ENCODE measurements at places on chromosomes 3 and 15. TPM values are rescaled to one million over a fixed set of nuclear protein-coding genes. Genes with fewer than 3 reads are reported as not detected.

DNA sequence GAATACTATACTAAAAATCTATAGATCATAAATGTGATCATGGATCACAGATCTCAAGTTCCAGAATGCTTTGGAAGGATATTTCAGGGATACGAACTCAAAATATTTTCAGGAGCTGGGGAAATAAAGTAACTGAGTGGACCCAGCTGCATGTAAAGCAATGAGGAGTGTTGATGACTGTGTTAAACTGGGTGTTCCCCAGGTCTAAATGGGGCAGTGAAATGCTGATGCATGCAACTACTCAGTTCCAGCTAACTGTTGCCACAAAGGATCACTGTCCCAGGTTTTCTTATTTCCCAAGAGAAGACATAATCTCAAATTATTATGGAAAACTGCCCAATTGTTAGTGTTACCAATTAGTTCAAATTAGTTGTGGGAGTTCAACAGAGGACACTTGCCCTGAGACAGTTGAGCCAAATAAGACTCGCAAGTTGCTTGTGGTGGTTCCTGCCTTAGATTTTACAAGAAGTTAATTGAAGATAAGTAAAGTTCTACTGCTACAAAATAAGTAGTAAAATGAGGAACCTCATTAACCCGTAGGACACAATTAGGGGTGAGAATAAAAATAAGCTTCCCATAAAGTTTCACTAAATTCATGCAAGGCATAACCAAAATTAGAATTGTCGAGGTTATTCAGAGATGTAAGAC is 66.3 kb upstream of the IL12A start:
- DNase-seq: no peak

Gene SERPINI2
- polyA plus RNA-seq: 0.95 TPM

DNA sequence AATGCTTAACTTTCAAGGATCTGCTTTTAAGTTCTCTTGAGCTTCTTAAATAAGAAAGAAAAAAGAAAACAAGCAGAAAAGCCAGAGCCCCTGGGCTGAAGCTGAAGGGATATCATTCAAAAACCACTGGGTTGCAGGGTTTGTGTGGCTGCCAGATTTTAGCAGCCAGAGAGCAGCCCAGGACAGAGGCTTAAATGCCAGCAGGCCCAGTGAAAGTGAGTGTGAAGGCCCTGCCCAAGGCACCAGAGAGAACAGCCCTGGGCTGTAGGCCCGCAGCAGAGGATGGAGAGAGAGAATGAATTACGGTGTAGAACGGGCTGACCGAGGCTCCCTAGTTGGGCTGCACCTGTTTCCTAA is 106.3 kb upstream of the BOC start:
- DNase-seq: no peak

- no peak for DNase-seq
Observed at GRCh38 chr3:175453361-175453760, 594.2 kb downstream of the NAALADL2 start.

Gene KLHL40
- not detected for polyA plus RNA-seq

GRCh38 chr3:71710906-71711494 is 14.2 kb downstream of the EIF4E3 start:
- DNase-seq: no peak

DNA sequence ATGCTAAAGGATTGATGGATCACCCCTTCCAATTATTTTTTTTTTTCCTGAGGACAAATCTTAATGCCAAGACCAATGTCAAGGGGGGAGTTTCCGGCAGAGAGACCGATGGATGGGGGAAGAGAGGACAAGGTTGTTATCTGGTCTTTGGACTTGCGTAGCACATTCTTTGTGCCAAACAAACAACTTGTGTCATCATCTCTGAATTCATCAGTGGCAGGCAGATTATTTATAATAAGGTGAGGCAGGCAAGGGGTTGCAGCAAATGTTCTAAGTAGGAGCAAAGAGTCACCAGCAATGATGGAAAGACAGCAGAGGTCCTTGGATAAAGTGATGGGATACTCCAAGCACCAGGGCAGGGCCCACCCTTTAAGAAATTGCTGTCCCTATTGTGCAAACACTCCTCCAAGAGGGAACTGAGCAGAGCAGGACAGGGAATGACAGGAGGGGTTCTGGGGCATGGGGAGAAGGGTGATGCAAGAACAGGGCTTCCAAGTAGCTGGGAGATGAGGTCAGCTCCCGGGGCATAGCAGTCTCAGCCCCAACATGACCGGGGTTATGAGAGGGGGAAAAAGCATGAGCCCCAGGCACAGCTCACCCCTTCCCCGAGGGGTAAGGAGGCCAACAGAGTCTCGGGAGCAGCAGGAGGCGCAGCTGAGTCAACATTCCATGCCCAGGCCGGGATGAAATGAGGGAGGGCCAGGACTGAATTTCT is 57.4 kb downstream of the ANXA2 start:
- DNase-seq: no peak

- DNase-seq: no peak
Observed at GRCh38 chr15:90531147-90531546, 1.4 kb downstream of the CRTC3 start.

DNA sequence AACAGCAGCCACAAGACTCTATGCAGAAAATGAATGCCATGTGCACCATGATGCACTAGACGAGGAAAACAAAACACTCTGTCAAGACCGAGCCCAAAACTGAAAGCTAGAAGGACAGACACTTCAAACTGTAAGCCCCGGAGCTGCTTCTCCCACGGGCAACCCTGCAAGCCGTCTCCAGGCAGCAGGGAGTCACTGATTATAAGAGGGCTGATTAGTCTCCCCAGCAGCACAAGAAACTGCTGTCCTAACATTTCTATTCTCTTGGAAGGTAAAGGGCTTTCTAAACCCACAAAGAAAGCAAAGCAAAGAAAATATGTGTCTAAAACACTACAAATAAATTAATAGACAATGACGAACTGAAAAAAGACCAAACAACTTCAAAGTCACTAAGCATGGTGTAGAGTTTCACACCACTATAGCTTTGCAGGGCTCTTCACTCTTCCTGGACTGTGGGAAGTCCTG is 15.5 kb downstream of the TBC1D2B start:
- no peak for DNase-seq

DNA sequence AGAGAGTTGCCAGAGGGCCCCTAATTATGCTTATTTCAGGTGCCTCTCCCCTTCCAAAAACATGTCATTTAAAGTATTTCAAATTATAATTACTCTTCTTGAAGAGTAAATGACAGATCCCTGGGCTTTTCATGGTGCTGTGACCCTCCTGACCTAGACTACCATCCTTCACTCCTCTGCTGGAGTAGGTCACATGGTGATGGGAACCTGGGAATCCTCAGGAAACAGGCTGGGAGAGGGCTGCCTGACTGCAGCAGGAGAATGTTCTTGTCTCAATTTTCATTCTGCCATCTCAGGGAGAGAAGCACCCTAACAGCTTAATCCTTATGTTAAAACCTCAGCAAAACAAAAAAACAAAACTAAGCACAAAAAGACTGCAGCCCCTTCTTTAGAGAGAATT is 24.6 kb downstream of the PGBD4 start:
- DNase-seq: no peak

Gene AP3B2
- polyA plus RNA-seq: 3.1 TPM

DNA sequence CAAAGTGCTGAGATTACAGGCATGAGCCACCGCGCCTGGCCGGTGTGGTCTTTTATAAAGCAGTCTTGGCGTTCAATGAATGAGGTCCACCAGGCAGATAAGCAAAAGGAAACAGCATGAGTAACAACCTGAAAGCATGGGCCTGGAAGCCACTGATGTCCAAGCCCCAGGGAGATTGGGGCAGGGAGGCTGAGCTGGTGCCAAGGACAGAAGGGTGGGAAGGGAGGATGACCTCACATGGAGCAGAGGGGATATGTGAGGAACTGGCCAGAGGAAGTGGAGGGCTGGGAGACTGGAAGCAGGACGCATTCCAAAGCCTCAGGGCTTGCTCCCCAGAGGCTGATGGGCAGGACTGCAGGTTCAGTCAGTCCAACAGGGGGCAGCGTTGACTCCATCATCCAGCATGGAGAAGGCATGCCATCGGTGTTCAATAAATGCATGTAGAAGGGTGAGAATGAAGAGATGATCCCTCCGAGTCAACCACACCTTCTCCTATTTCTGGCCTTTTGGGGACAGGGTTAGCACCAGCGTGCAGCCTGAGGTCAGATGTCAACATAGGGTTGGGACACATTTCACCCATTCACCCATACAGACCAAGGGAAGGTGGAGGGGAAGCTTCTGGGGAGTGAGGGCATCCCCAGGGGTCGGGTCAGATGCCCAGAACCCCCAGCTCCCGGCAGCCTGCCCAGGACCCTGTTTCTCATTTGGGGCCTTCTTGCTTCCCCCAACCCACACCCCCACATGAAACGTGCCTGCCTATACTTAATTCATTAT is 14.8 kb downstream of the MYL3 start:
- DNase-seq: no peak

Gene ALDH1A3
- 5.9 TPM for polyA plus RNA-seq

DNA sequence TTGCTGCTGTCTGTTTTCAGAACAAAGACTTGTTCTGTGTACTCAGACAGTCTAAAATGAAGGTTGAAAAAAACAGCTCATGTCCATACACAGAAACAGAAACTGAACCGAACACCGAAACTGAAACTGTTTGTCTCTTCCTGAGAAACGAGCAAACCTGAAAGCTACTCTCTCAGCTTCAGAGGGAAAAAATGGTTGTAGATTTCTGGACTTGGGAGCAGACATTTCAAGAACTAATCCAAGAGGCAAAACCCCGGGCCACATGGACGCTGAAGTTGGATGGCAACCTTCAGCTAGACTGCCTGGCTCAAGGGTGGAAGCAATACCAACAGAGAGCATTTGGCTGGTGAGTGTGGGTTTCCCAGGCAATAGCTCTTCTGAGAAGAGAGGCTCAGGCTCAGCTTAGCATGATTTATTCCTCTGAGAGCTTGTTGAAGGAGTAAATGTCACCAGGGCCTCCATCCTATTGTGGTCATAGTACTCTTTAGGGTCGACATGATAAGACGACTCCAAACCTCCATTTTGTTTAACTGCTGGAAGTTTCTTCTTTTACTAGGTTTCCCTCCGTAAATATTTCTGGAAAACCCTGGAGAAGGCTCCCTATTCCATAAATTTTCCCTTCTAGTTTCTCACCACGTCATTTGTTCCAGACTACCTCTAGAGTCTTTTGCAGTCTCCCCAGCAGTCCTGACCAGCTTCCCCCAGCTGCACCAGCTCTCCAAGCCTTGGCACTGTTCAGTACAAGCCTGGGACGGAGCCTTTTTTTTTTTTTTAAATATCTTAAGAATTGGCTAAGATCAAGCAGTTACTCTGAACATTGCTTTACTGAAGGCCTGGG is at the start of gene RTP4:
RTP4 (plus strand) TSS at position 135 of the 838 bp plus-strand sequence; CDS start at position 192, 57 bp downstream.
- DNase-seq: no peak

DNA sequence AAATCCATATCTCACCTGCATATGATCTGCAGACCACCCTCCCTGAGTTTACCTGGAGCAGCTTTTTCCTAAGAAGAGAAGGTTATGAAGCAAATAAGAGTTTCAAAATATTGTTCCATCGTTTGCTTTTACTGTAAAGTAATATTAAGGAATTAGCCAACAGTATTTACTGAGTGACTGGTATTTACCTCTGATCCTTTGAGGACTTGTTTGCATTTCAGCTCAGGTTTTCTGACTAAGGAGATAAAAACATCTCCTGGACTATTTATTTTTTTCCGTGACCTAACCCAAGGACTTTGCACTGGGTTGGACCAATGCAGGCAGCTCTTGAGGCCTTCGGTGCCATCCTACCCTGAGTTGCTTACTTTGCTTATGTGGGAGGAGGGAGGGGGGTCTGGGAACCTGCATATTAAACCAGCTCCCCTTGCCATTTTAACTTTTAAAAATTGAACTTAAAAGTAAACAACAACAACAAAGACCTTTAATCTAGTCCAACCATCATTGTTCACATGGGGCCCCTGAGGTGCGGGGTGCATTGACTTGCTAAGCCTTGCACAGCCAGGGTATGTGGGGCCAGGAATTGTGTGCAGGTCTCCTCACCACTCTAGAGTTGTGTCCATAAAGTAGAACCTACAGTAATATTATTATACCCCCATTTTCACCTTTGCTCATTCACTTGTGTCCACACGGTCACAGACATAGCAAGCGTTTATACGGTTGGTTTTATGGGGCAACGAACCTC is 39.3 kb downstream of the TRAK1 start:
- no peak for DNase-seq

DNA sequence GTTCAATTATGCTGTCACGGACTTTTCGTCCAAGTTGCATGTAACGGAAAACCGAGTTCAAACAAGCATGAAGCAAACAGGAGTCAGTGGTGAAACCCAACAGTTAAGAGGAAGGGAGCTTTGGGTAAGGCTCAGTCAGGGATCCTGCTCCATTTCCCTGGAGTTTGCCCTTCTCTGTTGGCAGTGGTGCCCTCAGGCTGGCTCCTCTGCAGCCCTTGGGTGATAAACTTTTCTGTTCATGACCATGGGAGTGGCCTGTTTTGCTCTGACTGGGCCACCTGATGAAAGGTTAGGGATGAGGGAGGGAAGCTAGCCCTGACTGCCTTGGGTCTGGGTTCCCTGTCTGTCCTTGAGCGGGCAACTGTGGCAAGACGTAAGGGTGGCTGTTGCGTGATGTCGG is 16.1 kb downstream of the CHAC1 start:
- DNase-seq: no peak

Gene BMF
- polyA plus RNA-seq: 41.3 TPM

DNA sequence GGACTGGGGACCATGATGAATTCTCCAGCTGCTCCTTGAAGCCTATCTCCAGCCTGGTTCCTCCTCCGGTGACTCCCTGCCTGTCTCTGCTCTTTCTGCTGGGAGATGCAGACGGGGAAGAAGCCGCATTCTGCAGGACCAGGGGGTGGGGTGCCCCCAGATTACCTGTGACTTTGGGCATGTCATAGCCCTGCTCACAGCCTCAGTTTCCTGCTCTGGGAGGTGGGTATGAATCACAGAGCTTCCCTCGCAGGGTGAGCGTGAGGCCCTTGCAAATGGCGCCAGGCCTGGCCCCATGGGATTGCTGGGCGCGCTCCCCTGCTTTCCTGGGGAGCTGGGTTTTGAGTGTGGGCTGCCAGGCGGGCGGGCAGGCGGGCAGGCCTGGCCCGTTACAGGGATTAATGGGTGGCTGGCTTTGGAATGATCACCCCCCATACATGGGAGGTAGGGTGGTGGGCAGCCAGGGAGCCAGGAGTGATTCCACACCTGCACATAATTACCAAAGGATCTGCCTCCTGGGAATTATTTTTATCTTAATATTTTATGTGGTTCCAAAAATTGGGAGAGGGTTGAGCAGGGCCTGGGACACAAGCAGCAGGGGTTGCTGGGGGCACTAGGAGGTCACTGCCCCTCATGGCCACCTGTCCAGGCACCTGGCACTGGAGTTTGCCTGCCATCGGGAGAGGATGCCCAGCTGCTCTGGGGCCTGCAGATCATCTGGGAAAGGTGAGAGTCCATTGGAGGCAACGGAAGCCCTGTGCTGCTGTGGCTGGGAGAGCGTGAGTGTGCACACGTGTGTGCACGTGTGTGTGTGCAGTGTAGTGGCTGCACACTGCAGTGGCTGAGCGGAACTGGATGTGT is 106.8 kb downstream of the WNT7A start:
- DNase-seq: no peak

All from renal cortex interstitium (tissue), 15 donors.